ENCODE measurements at places on chromosomes 5 and 9.

GRCh38 chr5:78675956-78676730, 27.6 kb upstream of the LHFPL2 start:
- DNase-seq: no peak

GRCh38 chr9:93577078-93577974, 942 bp downstream of the PHF2 start:
- DNase-seq: no peak

- no peak for DNase-seq
Measured at GRCh38 chr9:114504341-114505186, 709 bp downstream of the WHRN start.

DNA sequence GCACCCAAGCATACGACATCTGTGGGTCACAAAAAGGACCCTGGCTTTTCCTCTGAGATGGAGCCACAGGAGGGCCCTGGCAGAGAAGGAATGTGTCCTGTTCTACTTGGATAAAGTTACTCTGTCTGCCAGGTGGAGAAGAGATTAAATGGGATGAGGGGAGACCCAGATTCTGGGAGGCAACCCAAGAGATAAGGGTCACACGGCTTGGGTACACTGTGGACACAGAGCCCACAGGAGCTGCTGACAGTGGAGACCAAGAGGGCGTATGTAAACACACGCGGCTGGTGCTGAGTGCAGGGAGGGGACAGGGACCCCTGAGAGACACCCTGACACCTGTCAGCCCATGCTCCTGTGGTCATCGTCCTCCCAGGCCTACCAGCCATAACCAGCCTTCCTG, 6.2 kb downstream of the CDK20 start:
- no peak for DNase-seq

DNA sequence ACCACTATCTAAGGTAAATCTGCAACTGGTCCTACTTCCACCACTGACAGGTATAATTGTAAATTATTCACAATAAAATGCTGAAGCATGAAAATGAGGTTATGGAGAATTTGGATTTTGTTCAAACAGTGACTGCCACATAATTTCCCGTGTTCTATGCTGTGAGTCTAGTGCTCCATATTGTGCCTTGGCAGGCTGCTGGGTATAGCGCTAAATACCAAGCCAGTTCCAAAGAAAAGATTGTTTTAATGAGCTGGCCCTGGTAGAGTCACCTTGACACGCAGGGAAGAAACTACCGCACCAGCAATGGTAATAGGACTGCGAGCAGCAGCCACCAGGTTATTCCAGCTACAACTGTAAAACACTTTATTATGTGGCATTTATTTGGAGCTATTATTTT, 30.4 kb downstream of the PSMB7 start:
- DNase-seq: no peak

GRCh38 chr5:77396017-77396416, 96.1 kb downstream of the WDR41 start:
- DNase-seq: no peak

GRCh38 chr5:138824924-138825863, 49.9 kb downstream of the LRRTM2 start:
- DNase-seq: no peak

- no peak for DNase-seq
Measured at GRCh38 chr5:137856916-137857862, 10.5 kb upstream of the MYOT start.

DNA sequence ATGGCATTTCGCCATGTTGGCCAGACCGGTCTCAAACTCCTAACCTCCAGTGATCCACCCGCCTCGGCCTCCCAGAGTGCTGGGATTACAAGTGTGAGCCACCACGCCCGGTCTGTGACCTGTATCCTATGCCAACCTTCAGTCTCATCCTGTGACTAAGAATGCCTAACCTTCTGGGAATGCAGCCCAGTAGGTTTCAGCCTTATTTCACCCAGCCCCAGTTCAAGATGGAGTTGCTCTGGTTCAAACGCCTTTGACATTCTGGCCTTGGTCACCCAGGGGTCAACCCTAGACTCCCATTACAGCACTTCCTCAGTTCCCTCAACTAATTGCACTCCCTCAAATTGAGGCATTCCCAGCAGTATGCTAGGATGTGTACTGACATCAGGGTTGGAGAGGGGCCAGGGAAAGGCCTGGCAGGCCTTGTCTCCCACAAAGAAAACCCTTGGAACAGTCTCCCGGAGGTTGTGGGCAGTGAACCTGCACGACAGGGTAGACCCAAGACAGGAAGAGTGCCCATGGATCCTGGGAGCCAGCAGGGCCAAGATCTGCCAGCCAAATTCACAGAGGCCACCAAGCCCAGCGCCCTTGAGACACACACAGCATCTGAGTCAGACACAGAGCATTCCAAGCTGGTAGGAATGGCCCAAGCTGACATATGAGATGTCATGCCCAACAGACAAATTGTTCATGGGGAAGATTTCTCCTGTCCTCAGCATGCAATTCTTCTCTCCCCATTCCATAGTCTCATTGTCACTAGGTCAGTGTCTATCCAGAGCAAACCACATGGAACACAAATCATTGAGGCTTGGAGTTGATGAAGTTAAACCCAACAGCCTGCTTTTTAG, 24.9 kb upstream of the SMU1 start:
- no peak for DNase-seq

- DNase-seq: no peak
Measured at GRCh38 chr5:24555229-24555628, 89.5 kb downstream of the CDH10 start.

Data from GM18507 (cell line).